ENCODE measurements at places on chromosomes 12 and 14.

DNA sequence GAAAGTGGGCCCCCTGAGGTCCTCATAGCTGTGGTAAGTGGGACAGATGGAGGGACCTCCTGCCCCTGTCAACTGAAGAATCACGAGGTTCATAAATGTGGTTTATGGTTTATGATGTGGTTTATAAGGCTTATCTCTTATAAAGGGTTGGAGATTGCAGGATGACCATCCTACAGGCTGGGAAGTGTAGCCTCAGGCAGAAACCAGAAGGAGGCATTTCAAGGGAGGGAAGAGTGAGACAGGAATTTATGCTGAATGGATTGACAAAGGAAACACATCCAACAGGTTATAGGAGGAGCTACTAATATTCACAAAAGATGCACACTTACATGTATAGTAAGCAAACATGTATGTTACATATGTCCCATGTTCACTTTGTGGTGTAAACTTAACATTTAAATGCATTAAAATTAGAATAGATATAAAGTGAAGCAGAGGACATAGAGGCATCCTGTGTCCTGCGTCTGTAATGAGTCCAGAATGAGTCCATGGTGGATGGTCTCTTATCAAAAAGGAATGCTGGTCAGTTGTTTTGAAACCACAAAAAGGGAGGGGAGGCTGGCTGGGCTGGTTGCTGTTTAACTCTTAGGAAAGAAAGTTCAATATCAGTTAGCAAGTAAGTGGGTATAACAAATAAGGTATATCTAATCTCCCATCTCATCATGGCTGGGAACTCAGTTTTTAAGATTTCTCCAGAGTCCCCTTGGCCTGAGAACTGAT is 149.0 kb upstream of the RMST start:
- DNase-seq = no peak

DNA sequence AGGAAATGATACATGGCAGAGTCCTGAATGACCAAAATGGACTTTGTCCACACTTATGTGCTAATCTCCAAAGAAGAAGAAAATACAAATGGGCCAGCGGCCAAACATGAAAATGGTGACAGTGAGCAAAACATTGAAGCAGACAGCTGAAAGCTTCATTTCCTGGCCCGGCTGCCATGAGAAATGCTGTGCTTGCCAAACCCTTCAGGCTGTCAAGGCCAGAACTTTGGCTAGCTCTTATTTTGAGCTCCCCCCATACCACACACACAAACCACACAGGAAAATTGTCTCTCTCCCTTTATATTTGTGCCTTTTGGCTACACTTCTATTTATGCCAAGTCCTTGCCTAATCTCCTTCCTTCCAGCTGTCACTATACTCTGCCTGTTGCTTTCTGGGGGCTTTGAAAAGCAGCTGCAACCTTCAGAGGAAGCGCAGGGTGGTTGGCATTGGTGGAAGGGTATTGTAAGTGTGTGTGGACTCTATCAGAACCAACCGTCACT is 323.8 kb downstream of the RAD51B start:
- no peak for DNase-seq

GRCh38 chr12:118292836-118293235 is 79.9 kb downstream of the TAOK3 start:
- DNase-seq = no peak

- no peak for DNase-seq
These were observed 125.1 kb downstream of the ST8SIA1 start for GRCh38 chr12:22209422-22209821.

DNA sequence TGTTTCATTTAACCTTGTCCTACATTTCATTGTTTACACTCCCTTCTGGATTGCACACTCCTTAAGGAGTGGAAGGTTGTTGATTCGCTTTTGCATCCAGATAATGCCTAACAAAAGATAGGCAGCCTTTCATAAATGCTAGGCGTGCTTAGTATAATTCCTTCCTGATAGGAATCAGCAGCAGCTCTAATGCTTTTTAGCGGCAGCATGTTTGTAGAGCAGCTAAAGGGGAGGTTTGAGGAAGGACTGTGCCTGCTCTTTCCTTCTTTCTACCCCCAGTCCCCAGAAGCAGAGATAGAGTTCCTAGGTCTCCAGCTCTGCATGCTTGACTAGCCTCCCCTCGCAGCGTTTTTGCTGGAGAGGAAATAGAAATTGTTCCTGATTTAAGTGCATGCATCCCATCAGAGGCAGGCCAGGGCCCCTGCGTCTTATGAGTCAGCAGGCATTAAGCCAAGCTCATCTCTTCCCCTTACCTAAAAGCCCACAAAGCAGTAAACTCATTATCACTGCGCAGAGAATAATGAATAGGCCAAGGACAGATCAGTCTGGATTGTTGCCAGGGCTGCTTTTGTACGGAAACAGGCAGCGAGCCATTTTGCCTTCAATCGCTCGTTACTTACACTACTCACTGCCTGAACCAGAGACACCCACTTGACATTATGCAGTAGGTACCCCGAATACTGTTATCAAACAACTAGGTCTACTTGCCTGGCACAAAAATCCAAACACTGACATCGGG is 14.0 kb upstream of the TBPL2 start:
- peak; percentile 83 for DNase-seq

Measured in HCT116 (cell line).